ENCODE measurements at places on chromosomes 7 and 10.

- DNase-seq = no peak
Observed at GRCh38 chr10:60135020-60135419, 228.7 kb upstream of the CCDC6 start.

DNA sequence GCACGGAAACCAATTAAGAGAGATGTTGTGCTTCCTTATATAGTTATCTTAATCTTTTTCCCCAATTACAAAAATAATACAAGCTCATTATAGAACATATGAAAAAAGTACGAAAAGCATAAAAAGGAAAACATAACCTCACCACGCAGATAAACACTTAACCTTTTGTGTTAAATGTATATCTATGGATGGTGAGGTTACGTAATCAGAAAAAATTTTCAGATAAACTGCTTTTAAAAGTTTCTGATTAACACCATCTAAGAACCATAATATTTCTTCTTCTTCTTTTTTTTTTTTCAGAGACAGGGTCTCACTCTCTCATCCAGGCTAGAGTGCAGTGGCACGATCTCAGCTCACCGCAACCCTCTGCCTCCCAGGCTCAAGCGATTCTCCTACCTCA, 49.2 kb upstream of the SPOCK2 start:
- DNase-seq = no peak

- DNase-seq = no peak
Observed at GRCh38 chr7:100888988-100889750, at the start of gene UFSP1. TSS of gene UFSP1 (minus strand) at chr7:100889715. CDS start at chr7:100889271, 444 bp downstream.

DNA sequence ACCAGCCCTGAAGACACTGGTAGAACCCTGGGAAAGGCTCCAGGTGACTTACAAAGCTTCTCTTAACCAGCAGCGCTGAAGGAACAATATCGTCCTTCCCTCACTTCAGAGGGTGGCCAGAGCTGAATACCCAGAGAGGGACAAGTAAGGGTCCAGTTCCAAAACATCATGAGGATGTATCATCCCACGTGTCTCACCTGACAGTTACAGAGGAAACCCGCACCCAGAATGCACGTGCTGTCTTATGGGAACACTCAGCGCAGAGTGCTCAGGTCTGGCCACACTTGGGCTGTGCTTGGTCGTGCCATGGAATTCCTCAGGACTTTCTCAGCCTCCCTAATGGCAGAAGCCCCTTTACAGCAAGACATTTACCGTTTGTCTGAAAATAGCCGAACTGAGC, 46.9 kb upstream of the BTBD16 start:
- no peak for DNase-seq

GRCh38 chr10:1301143-1301542, 245.0 kb downstream of the WDR37 start:
- DNase-seq = no peak

GRCh38 chr7:43460733-43461348, 122.1 kb upstream of the STK17A start:
- no peak for DNase-seq

DNA sequence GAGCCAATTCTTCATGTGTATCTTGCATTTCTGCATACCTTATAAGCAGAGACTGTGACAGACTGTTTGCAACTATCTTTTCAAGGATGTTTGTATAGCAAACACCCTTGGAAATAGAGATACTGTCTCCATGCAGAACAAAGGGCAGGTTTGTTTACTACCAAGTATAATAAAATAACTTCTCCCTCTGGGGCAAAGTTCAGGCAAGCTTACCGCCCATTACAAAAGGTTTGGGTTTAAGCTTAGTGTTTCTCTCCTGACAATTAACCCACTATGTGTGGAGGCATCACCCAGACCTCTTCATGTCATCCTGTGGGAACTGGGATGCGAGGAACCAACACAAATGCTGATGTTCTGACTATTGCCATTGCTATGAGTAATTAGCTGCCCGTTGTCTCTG, 479.1 kb upstream of the ZMIZ1 start:
- no peak for DNase-seq

DNA sequence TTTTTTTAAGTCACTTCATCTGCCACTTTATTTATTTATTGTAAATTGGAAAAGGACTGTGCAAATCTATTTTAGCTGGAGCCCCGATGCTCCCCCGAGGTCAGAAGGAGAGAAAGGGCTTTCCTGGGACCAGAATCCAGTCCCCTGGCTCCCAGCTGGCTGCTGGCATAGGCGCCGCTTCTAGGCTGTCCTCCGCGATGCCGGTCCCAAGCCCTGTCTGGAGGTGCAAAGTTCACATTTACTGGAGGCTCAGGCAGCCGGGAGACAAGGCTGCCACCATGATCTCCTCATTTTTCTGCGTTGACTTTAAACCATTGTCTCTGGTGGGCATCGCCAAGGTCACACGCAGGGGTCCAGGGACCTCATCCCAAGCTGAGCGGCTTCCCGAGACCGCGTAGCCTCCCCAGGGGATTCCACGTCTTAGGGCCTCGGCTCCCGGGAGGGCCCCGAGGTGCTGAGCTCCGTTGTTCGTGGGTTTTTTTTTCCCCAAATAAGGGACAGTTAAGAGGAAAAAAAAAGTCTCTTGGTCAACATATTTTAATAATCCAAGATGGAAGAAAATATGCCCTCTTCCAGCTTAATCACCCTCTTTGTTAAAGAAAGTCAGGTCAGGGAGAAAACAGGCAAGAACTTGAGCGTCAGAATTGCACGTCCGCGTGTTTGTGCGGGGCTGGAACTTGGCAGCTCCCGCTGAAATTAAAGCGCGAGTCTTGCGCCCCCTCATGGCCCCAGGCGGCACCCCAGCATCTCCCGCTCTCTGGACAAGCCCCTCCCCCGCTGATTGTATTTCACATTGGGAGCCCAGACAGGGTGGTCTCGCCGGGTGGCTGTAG, 11.9 kb downstream of the RGR start:
- DNase-seq = peak; percentile 54

- no peak for DNase-seq
Observed at GRCh38 chr10:120402147-120402766, 54.8 kb upstream of the PLPP4 start.

- no peak for DNase-seq
Observed at GRCh38 chr10:113493195-113493594, 59.7 kb upstream of the HABP2 start.

GRCh38 chr10:12656518-12657142, 307.3 kb downstream of the CAMK1D start:
- DNase-seq = no peak

DNA sequence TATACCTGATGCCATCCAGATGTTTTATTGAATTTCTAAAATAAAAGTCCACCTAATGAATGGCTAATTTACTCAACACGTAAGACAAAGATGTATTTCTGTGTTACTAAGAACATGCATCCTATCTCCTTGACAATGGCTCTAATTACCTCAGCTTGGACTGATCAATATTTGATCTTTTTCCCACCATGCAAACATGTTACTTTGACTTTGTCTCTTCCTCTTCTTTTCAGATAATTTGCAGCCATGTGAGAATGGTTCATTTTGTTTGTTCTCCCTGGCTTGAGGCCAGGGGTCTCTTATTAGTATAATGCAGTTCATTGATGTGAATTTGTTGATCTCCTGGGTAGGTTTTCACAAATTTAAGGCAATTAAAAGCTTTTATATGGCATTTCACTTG, 302.1 kb downstream of the ADK start:
- DNase-seq = no peak

GRCh38 chr7:27071622-27072390, 24.0 kb downstream of the HOXA1 start:
- no peak for DNase-seq

- no peak for DNase-seq
Observed at GRCh38 chr10:125866421-125867029, 14.6 kb downstream of the DHX32 start.

DNA sequence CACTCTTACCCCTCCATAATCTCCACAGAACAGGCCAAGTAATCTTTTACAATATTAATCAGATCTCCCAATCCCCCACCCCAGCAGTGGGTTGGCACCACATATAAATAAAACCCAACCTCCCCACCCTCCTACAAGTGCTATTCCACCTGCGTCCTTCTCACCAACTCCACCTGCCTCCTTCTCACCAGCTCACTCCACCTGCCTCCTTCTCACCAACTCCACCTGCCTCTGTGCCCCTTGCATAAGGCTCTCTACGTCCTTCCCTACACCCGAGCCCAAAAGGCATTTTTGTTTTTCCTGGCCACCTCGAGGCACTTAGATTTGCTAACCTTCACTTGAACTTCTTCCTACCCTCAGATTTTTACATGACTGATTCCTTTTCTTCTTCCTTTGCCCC, 89.7 kb downstream of the ATE1 start:
- no peak for DNase-seq

- no peak for DNase-seq
Observed at GRCh38 chr7:43591558-43592180, 8.8 kb downstream of the STK17A start.

GRCh38 chr7:27640884-27641574, 21.7 kb downstream of the HIBADH start:
- DNase-seq = no peak

DNA sequence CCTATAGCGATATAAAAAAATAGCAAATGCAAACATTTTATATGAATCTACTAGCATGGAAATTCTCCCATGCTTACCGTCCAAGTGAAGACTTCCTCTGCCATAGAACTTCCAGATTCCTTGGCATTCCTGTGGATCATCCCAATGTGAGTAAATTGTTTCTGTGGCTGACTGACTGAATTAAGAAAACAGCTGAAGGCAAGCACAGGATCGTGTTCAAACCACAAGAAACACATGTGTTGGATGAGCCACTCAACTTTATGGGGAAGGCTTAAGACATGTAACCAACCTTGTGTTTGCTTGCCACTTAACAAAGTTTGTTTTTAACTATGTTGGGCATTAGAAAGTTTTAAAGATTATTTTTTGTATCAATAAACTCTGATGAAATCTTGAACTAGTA, 2.6 kb upstream of the MYPN start:
- no peak for DNase-seq

- no peak for DNase-seq
Observed at GRCh38 chr10:85986777-85987176, 379.8 kb downstream of the GRID1 start.

DNA sequence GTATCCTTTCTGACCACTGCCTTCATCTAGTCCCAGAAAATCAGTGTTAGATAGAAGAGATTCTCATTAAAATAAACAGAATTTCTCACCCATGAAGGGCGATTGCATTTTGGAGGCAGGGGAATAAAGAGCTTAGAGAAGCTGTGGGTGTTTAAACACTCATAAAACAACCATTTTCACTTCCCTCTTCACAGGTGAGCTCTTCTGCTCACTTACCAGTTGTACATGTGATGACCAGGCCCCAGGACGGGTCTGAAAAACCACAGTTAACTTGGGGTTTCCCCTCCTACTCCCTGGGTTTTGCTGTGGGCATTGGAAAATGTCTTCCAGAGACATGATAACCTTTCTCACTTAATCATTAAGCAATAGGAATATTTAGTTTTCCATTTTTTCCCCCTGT, 411.6 kb upstream of the DPP6 start:
- no peak for DNase-seq

DNA sequence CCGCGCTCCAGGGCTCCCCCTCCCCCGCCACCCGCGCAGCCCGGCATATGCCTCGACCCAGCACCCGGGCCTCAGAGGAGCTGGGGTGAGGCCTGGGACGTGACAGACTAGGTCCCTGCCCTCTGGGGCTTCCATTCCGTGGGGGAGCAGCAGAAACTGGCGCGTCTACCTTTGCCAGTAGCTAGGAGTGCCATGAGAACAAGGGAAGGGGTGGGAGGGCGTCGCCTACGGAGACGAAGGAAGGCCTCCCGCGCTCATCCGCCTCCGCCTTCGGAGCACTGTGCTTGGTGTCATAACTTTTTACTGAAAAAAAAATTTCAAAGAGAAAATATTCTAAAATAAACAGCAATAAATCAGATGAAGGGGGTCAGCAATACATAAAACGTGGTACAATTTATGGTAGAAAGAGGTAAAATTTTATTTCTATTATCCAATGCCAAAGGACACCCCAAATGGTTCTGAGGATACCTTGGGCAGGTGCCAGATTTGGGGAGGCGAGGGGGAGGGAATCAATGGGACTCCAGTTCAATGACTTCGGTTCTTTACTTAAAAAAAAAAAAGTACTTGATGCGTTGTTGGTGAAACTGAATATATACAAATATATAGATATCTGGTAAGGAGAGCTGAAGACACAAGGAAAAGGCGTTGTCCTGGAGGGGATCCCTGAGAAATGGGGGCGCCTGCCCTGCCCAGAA, 35.1 kb upstream of the GRID1 start:
- peak; percentile 8 for DNase-seq

- no peak for DNase-seq
Observed at GRCh38 chr7:136523571-136523970, 344.9 kb upstream of the CHRM2 start.

DNA sequence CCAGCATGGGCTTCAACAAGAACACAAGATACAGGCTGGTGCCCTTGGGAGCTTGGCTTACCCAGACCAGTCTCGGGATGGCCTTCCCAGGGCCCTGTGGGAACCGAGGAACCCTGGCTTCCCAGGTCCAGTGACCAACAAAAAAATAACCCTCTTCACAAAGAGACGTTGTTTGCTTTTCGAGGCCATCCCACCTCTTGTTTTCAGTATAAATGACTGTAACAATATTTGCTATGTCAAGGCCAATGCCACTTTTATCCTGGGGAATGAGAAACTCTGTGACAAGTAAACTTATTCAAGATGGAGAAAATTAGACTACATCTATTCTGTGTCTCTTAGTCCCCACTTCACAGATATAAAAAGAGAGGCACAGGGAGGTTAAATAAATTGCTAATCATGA, 138.8 kb downstream of the PRPF18 start:
- no peak for DNase-seq

DNA sequence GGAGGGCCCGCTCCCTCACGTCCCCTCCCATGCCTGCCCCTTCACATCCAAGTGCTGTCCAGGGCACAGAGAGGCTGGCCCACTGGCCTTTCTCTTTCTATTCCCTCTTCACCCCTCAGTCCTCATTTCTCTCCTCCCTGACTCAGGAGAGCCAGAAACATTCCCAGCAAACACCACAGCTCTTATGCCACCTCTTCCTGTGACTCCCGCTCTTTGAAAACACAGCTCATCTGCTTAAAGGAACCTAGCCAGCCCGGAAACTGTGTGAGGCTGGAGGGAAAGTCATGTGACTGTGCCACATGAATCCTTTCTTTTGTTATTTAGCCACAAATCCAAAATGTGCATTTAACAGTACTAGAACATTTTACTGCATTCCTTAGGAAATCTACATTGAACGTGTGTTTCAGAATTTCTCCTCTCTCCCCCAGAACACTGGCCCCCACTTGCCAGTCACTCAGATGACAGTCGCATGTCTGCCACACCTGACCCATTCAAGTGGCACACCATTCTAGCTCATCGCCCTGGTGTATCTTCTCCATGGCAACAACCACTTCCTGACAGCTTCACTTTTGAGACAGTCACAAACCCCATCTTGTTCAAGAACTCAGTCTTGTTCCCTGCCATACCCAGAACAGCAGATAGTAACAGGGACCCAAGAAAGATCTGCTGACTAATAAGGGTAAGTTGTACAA, 42.8 kb downstream of the GRB10 start:
- DNase-seq = peak; percentile 40
